Activated CD8-positive, alpha-beta memory T cell treated with anti-CD3 and anti-CD28 coated beads for 48 hours (primary cell): ENCODE measurements at places on chromosomes 11 and 22.

DNA sequence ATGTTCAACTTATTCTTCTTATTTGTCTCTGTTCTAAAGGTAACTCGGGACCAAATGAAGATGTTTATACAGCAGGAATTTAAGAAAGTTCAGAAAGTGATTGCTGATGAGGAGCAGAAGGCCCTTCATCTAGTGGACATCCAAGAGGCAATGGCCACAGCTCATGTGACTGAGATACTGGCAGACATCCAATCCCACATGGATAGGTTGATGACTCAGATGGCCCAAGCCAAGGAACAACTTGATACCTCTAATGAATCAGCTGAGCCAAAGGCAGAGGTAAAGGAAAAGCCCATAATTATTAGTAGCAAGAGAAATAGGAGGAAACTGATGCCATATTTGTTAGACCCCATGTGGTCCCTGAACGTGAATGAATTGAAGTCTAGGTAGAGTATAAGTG, 63.3 kb downstream of the TRIM44 start:
- DNase-seq = no peak

GRCh38 chr11:128391811-128392210, 195.5 kb downstream of the ETS1 start:
- no peak for DNase-seq

DNA sequence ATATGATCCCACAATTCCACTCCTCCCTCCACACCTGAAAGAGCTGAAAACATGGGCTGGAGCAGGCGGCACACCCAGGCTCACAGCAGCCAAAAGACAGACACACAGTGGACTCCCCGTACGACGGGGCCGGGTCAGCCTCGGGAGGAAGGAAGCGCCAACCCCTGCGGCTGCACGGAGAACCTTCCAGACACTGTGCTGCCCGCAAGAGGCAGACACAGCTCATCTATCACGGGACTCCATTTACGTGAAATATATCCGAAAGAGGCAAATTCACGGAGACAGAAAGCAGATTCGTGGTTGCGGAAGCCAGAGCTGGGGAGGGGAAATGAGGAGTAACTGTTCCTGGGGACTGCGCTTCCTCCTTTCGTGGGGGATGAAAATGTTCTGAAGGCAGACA, 165.0 kb downstream of the BRD1 start:
- no peak for DNase-seq

DNA sequence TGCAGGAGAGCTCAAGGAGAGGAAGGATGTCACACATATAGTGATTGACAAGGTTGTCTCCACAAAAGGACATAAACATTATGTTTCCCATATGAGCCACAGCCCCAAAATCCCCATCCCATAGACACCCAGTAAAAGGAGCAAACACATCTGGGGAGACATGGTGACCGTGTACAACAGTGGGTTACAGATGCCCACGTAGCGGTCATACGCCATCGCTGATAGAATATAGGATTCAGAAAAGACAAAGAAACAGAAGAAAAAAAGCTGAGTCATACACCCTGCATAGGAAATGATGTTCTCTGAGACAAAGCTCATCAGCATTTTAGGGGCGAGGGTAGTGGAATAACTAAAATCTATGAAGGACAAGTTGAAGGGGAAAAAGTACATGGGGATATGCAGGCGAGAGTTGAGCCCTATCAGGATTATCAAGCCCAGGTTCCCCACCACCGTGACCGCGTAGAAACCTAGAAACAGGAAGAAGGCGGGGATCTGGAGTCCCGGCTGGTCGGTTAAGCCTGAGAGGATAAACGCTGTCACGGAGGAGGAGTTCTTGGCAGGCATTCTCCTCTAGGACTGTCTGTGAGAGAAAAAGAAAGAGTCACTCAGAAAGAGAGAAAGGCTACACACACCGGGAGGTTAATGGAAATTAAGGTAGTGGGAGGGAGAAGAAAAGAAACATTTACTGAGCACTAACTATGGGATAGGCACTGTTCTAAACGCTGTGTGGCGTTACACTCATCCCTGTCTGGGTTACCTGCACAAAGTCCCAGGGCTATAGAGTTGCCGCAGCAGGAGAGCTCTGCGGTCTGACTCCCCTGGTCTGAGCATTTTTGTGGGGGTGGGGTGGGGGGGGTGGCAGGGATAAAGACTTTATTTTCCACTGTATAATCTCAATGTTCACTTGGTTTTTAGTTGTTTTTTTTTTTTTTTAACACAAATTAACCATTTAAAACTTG, 36.1 kb upstream of the OR8B8 start:
- no peak for DNase-seq

DNA sequence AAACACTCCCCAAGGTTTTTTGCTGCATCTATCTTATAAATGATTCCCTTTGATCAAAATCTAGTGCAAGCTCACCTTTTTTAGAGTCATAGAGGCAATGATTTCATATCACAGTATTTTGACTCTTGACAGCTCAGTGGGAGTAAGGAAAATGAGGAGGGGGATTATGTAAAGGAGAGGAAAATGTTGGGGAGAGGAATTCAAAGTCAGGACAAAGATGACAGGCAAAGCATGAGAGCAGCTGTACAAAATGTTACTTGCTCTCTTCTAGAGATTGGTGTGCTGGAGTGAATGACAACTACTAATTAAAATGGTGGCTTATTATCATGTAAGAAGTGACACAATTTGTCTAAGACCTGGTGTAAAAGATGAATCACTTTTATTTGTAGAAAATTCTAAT, 644.6 kb upstream of the CHORDC1 start:
- DNase-seq = no peak

GRCh38 chr11:129658526-129658867, 157.2 kb upstream of the TMEM45B start:
- no peak for DNase-seq

GRCh38 chr22:26849575-26849974, 192.2 kb downstream of the MIAT start:
- DNase-seq = no peak

DNA sequence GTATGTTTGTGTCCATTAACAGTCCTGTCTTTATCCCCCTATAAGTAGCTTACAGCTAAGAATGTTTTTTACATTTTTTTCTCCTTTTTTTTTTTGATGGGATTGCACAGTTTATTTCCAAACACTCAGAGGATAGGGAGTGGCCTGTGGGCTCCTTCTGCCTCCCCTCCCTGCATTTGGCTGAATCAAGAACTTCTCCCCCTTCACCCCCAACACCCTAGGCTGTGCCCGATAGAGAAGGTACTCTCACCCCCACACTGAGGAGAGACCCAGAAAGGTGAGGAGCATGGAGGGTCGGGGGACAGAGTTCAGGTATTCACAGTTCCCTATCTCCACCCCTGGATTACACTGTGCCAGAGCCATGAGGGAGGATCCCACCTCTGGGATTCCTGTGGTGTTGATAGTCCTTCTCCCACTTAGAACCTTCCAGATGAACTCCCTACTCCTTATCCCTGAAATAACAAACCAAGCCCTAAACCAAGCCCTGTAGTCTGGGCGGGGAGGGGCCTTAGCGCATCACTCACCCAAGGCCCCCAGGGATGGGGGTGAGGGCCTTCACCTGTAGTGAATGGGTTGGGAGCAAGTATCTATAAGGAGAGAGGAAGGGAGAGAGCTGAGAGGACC, 97.1 kb downstream of the ADAMTS15 start:
- no peak for DNase-seq

- DNase-seq = no peak
Measured at GRCh38 chr22:47012589-47013370, 250.3 kb downstream of the TBC1D22A start.

DNA sequence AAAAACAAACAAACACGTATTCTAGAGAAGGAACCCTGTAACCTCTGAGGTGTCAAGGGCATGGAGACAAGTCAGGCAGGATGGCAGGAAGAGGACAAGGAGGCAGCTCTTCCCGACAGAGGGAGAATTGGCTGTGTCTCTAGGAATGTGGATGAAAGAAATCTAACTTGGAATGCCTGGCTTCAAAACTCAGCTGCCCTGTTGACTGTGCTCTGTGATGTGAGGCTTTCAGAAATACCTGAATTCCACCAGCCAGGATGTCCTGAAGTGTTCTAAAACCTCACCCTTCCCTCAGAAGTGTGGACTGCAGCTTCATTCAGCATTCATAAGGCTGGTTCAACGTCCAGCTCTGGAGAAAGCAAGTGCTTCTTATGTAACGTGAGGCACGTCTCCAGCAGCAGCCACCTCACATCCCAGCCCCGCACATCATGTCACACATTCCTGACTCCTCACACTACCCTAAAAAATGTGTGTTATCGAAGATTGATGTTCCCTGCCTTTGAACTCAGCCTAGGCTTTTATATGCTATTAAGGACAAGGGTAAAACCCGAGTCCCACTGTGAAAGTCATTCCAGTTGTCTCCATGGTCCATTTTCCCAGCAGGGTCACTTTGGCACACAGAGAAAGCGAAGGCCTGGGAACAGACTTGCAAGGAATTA, 398.9 kb downstream of the ETS1 start:
- no peak for DNase-seq
